ENCODE measurements at places on chromosomes 1 and 21.

DNA sequence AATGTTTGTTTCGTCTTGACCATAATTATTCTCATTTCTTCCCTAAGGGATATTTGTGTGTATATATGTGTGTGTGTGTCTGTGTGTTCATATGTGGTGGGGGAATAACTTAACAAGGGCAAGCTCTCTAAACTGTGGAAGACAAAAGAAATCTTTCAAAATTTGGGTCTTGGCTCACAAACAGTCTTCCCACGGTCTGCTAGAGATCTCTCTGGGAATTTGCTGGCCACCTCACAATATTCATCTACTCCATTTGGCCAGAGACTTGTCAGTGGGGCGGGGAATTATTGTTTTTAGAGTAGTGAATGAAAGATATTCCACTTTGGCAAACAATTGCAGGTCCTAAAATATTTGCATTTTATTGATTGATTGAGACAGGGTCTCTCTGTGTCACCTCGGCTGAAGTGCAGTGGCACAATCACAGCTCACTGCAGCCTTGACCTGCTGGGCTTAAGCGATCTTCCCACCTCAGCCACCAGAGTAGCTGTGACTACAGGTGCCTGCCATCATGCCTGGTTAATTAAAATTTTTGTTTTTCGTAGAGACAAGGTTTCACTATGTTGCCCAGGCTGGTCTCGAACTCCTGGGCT is 8.0 kb upstream of the EIF2B3 start:
- no peak for DNase-seq

DNA sequence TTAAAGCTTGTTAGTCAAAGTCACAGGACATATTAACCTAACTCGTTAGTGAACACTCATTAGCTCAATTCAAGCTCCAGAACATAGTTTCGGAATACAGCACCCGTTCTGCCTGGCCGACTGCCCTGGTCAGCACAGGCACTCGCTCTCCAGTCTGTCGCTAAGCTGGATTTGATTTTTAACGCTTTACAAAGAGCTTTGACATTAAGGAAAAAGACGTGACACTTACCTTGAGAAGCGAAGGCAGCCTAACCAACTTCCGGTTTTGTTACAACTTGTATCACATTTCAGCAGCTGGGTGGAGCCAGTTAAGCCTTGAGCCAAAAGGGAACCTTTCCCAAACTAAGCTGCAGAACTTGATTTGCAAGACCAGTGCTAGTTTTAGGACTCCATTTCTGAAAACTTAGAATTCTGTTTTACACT is at the start of gene FRRS1:
Gene FRRS1 (minus strand): TSS at position 258 of the 423 bp plus-strand sequence. CDS start 17,867 bp downstream, outside the sequence.
- DNase-seq, result peak; percentile 36

DNA sequence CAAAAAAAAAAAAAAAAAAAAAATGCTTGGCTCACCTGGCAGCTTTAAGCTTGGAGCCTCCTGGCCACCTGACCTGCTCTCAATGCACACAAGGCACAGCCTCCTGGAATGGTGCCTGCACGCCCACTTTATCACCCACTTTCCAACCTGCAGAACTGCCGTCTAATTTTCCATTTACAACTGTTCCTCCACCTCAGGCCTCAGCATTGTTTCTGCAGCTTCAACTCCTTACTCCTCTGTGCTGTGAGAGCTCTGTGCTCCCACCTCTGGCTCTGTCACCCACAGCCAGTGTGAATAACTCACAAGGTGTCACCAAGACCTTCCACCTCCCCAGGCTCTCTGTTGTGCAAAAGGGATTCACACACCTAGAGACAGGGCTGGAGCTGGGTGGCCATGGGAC is 38.7 kb upstream of the GPR157 start:
- no peak for DNase-seq

DNA sequence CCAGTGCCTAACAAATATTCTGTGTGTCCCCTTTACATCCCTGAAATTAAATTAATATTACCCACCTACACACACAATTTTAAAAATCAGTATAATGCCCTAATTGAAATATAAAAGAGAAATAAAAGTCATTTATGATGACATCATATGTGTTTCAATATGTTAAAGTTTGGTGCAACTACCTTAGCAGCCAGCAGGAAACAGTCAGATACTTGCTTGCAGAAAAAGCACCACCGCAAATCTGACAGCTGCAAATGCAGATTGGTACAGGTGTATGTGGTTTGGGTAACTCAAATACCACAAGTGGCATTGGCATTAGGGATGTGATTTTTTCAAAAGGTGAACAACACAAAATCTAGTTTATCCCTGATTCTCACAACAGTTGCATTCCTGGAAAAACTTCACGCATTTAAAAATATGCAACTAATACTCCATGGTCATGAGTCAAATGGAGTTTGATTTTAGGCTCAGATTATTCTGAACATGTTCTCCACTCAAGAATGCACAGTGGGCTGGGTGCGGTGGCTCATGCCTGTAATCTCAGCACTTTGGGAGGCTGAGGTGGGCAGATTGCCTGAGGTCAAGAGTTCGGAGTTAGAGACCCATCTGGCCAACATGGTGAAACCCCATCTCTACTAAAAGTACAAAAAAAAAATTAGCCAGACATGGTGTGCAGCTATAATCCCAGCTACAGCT is 106.3 kb downstream of the EDEM3 start:
- DNase-seq, result no peak

DNA sequence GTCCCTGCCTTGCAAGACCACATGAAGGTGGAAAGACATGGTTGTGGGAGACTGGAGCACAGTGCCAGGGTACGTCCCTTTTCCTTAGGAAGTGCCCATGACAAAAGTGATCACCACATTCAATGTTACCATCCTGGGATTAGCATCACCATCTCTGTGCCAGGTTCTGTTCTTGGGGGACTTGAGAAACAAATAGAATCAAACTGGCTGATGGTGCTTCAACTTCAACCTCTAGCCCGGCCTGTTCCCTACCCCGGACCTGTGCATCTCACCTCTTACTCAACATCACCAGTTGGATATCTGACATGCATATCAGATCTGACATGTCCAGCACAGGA is 153.3 kb downstream of the GRIK3 start:
- DNase-seq, result no peak

DNA sequence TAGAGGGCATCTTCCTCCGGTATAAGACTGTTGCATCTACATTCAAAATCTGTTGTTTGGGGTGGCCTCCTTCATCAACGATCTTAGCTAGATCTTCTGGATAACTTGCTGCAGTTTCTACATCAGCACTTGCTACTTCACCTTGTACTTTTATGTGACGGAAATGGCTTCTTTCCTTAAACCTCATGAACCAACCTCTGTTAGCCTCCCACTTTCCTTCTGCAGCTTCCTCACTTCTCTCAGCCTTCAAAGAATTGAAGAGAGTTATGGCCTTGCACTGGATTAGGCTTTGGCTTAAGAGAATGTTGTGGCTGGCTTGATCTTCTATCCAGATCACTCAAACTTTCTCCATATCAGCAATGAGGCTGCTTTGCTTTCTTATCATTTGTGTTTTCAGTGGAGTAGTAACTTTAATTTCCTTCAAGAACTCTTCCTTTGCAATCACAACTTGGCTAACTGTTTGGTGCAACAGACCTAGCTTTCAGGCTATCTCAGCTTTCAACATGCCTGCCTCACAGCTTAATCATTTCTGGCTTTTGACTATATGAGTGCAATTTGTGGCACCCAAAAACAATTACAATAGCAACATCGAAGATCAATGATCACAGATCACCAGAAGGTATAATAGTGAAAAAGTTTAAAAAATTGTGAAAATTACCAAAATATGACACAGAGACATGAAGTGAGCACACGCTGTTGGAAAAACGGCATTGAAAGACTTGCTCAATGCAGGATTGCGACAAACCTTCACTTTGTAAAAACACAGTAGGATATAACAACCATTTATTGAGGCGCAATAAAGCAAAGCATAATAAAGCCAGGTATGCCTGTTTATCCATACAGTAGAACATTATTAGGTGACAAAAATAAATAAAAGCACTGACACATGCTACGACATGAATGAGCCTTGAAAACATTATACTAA is 56.7 kb upstream of the GFI1 start:
- DNase-seq, result no peak

DNA sequence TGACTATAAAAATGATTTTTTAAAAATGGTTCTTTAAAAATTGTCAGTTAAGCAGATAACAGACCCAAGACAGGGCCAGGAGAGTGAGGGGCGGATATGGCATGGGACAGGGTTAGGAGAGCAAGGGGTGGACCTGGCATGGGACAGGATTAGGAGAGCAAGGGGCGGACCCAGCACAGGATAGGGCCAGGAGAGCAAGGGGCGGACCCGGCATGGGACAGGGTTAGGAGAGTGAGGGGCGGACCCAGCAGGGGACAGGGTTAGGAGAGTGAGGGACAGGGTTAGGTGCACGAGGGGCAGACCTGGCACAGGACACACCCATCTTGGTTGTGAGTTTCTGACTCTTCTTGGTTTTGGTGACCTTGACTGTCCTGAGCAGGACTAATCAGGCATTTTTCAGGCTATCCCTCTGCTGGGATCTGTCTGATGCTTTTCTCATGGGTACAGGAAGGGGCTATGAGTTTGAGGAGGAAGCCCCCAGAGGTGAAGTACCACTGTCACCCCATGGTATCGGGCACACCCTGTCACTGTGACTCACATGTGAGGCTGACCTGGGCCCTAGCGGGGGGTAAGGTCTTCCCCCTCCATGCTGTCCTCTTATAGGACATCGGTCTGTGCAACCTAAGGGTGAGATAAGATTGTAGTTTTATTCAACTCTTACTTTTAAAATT is 159.0 kb upstream of the COL6A1 start:
- DNase-seq, result no peak

DNA sequence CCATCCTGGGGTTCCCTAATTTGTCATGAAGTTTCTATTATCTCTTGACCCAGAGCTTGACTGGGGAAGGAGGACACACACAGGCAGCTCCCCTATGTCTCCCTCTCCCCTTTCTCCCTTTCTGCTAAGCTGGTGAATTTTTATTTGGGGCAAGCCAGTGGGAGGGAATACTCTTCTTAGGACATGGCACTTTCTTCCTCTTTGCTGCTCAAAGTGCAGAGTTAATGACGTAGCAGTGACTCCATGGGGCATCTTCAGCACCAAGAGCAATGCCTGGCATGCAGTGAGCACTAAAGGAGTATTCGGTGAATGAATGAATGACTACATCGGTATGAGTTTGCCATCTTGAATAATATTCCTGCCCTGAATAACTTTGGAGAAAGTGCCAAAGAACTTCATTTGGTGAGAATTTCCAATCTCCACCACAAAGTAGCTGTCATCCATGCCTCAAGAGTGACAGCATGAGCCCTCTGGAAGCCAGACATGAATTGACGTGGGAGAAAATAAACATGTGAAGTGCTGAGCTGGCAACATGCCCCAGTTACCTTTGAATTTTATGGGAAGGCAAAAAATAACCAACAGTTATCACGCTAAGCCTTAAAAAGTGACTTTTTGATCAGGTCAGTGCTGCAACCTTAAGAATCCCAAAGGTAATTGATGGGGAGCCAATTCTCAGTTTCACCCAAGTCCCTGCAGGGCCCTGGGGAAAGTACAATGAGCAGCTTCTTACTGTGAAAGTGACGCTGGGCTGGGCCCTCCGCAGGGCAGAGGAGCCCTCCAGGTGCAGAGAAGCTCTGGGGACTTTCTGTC is 22.1 kb upstream of the ATF3 start:
- no peak for DNase-seq

DNA sequence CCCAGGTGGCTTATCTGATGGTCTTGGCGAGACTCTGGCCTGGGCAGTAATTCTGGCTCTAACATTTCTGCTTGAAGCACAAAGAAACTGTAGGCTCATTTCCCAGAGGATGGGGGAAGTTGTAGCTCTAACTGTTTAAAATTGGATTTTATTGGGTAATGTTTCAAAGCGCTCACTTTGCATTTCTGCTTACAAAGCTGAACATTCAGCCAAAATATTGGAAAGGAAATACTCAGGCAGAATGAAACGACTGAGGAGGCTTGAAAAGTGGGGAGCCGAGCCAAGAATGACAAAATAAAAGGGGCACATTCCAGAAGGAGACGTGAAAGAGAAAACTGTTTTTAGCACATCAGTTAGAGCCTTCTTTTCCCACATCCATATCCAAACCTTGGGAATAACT is 202.6 kb downstream of the GRIK1 start:
- DNase-seq, result no peak

GRCh38 chr21:44495611-44496563 is 40.6 kb downstream of the LRRC3 start:
- DNase-seq, result no peak

GRCh38 chr1:116762781-116763115 is 8.5 kb downstream of the CD2 start:
- DNase-seq, result no peak

DNA sequence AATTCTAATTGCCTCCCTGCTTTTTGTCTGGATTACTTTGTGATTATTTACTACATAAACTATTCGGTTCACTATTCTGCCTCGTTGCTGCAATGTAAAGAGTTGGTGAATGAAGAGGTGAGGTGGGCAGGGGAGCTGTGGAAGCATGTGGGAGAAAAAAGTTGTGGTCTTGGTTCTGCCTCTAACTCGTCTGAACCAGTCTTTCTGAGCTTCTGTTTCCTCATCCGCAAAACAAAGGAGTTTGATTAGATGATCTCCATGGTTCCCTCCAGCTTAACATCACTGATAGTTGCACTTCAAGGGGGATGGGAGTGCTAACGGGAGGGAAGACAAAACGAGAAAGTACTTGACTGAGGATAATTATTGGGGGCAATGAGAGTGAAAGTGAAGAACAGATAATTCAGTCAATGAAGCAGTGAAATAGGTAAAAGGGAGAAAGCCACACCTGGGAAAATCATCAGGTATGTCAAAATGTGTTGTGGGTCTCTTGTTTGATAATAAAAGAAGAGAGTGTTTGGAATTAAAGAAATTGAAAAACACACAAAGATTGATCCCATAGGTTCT is 26.2 kb upstream of the UHMK1 start:
- no peak for DNase-seq

All from stimulated activated naive CD8-positive, alpha-beta T cell treated with anti-CD3 and anti-CD28 coated beads, Interleukin-15, Interleukin-2, amounts not matched to agents 100 U/mL and 50 U/mL, for 24 hours (primary cell).